ENCODE measurements at places on chromosomes 5 and 9.

DNA sequence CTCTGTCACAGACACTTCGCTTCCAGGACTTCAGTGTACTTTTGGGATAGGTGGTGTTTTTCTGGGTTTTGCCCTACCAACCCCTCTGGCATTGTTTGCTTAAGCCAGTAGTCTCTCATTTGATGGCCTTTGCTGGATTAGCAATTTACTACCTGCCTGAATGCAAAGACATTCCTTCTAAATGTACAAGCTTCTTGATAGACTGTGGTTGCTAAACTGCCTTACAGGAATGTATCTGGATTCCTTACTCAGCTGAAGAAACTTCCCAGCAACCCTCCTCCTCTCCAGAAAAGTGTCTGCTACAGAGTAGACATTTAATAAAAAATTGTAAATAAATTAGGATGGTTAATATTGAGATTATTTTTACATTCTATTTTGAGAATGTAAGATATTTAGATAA lies 1916.7 kb downstream of the EFNA5 start:
- H3K27me3 ChIP-seq, result no peaks in the 10 kb centered on the region
- H3K36me3 ChIP-seq, result no peaks in the 10 kb centered on the region
- H3K27ac ChIP-seq, result no peak overlapping the region
- H3K4me1 ChIP-seq, result no peaks in the 10 kb centered on the region

GRCh38 chr9:136667940-136668760 lies 5.4 kb downstream of the EGFL7 start:
- H3K27me3 ChIP-seq, result peaks cover 78% of the 10 kb centered on the region
- peaks cover 6% of the 10 kb centered on the region for H3K4me1 ChIP-seq
- no peaks in the 10 kb centered on the region for H3K36me3 ChIP-seq
- H3K4me3 ChIP-seq, result no peak overlapping the region
- no peak for DNase-seq

- peaks cover 15% of the 10 kb centered on the region for H3K36me3 ChIP-seq
- no peaks in the 10 kb centered on the region for H3K27me3 ChIP-seq
- no peak overlapping the region for H3K4me3 ChIP-seq
- H3K4me1 ChIP-seq, result peaks cover 55% of the 10 kb centered on the region
- no peak for DNase-seq
Observed at GRCh38 chr9:133113949-133114885, 6.8 kb downstream of the RALGDS start.

DNA sequence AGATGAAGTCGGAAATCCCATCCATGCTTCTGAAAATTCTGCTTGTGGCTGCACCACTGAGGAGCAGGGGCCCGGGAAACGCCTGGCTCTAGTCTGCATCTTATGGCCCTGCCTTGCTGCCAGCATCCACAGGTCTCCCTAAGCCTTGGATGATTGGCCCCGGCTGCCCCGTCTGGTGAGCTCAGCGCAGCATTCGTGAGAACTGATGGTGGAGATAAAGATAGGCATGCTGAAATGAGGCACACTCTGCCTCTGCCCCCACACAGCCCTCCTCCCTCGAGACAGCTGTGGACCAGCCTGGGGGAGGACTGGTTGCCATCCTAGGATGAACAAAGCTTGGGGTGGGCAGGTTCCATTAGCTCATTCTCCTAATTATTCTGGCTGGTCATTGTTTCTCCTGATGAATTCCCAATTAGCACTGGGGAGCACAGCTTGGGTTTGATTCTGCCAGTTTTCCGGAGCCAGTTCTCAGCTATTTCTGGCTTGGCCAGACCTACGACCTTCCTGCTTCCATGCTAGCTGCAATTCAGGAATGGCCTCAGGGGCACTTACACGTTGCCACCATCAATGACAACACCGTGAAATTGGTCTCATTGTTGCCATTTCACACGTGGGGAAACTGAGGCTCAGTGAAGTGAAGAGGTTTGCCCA lies 62.8 kb upstream of the CPEB4 start:
- no peak overlapping the region for H3K4me3 ChIP-seq
- H3K4me1 ChIP-seq, result peaks cover 10% of the 10 kb centered on the region
- no peak overlapping the region for H3K27ac ChIP-seq

- H3K27ac ChIP-seq, result no peak overlapping the region
- no peak overlapping the region for H3K4me3 ChIP-seq
- no peaks in the 10 kb centered on the region for H3K4me1 ChIP-seq
- H3K27me3 ChIP-seq, result no peaks in the 10 kb centered on the region
- H3K36me3 ChIP-seq, result no peaks in the 10 kb centered on the region
Observed at GRCh38 chr5:113122053-113122452, 145.5 kb downstream of the DCP2 start.

GRCh38 chr5:135565266-135565665 lies 13.5 kb downstream of the CXCL14 start:
- H3K27me3 ChIP-seq, result peaks cover 6% of the 10 kb centered on the region
- H3K4me1 ChIP-seq, result no peaks in the 10 kb centered on the region
- no peak overlapping the region for H3K4me3 ChIP-seq
- H3K36me3 ChIP-seq, result no peaks in the 10 kb centered on the region
- DNase-seq, result no peak

DNA sequence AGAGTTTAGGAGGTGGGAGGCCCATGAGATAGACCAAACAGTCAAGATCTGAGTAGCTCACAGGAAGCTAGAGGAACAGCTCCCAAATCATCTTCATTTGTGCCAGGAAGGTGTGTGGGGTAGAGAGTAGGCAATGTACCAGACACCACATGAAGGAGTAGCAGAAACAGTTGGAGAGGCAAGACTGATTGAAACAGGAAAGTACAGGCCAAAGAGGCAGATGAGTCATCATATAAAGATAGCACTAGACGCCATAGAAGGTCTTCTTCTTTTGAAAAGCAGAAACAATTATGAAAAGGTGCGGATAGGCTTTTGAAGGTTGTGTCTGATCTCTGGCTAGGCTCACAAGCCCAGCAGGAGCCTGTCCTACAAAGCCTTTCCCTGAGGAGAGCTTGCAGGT lies 62.7 kb upstream of the PALM2AKAP2 start:
- H3K4me1 ChIP-seq, result no peaks in the 10 kb centered on the region
- no peaks in the 10 kb centered on the region for H3K27me3 ChIP-seq
- no peak for DNase-seq
- H3K4me3 ChIP-seq, result no peak overlapping the region
- no peak overlapping the region for H3K27ac ChIP-seq
- no peaks in the 10 kb centered on the region for H3K36me3 ChIP-seq

DNA sequence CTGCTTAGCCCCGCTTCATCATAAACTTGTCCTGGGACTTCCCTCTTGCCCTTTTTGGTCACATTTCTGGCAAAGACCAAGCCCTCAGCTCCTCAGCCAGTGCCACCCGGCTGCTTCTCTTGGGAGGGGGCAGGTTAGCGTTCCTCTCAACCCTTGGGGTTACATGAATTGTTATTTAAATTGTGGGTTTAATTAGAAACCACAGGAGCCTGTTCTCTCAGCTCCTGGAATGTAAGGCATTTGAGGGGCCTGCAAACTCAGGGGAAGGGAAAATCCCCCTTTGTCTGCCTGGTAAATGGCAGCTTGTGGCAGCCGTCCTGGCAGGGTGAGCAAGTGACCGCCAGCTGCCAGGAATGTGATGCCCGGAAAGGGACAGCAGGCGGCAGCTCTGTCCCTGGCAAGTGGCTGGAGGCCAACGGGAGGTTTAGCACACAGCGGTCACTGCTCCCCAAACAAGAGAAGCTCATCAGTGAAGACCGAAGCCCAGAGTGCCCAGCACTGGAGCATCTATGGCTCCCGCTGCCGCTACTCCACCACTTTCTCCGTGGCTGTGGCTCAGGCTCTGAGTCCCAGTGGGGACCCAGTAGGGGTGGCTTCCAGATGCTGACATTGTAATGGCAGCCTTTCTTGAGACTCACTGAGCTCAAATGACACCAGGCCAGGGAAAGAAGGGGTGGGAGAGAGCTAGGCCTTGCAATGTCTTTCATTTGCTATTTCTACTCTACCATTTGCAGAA lies 51.7 kb downstream of the SHB start:
- H3K27ac ChIP-seq, result peak overlapping the region; percentile 70
- no peaks in the 10 kb centered on the region for H3K36me3 ChIP-seq
- no peak for DNase-seq
- no peak overlapping the region for H3K4me3 ChIP-seq

DNA sequence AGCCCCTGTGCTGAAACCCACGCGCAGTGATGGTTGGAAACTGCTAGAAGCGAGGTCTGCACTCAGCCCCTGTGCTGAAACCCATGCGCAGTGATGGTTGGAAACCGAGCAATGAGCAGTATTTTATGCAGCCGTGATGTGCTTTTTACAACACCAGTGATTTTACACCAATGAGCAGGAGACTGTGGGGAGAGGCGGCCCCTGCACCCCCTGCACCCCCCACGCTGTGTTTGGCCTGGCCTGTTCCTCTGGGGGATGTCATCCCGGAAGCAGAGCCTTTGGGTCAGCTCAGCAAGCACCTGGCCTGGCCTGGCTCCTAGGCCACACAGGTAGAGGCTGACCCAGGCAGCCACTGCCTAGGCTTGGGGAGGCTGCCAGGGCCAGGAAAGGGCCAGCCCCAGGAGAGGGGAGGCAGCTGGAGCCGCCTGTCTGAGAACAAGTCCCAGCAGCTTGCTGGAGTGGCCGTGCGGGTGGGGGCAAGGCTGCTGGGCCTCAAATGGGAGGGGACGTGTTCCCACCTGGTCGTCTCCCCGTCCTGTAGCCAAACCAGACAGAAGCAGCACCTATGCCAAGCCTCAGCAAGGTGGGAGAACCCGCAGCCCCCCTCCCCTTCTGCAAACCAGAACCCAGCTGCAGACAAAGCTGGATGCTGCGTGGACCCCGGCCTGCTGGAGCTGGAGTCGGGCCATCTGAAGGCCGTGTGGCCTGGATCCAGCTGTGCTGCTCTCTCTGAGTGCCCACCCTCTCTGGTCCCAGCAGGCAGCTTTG lies 46.8 kb downstream of the DBH start:
- no peak for DNase-seq
- H3K36me3 ChIP-seq, result no peaks in the 10 kb centered on the region
- no peaks in the 10 kb centered on the region for H3K27me3 ChIP-seq
- no peak overlapping the region for H3K4me3 ChIP-seq
- no peaks in the 10 kb centered on the region for H3K4me1 ChIP-seq

GRCh38 chr5:113488645-113489184 lies 462 bp upstream of the MCC start:
- H3K4me1 ChIP-seq, result no peaks in the 10 kb centered on the region
- peak overlapping the region; percentile 57 for H3K4me3 ChIP-seq
- no peaks in the 10 kb centered on the region for H3K36me3 ChIP-seq
- no peak overlapping the region for H3K27ac ChIP-seq
- no peak for DNase-seq

DNA sequence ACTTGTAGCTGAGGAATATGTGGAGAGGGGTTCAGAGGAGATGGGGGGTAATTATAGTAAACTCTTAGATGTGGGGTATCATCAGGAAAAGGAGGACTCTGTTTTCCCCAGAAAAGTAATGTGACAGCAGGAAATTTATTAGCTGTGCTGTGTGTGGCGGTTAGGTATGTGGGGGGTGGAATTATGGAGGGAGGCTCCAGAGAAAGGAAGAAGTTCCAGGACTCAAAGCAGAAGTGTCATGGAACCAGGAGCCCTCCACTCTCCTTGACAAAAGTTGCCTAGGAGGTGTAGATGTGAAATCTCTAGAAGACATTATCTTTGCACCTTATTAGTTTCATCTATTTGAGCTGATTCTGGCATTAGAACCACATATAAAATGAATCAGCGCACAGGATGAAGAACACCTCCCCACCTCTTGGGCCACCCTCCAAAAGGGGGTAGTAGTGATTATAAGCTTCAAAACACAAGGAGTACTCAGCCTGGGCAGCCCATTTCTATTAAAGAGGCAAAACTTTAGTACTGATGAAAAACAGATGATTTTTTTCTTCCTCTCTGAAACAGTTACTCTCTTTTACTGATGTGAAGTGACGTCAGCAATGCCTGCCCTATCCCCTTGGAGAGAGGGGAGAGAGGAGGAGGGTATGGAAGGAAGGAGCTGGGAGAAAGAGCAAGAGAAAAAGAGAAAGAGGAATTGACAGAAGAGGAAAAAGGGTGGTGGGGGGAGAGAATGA lies 18.2 kb downstream of the NR2F1 start:
- peaks cover 100% of the 10 kb centered on the region for H3K27me3 ChIP-seq
- no peak overlapping the region for H3K27ac ChIP-seq
- H3K4me1 ChIP-seq, result peaks cover 6% of the 10 kb centered on the region
- H3K4me3 ChIP-seq, result no peak overlapping the region
- DNase-seq, result no peak
- H3K36me3 ChIP-seq, result no peaks in the 10 kb centered on the region

DNA sequence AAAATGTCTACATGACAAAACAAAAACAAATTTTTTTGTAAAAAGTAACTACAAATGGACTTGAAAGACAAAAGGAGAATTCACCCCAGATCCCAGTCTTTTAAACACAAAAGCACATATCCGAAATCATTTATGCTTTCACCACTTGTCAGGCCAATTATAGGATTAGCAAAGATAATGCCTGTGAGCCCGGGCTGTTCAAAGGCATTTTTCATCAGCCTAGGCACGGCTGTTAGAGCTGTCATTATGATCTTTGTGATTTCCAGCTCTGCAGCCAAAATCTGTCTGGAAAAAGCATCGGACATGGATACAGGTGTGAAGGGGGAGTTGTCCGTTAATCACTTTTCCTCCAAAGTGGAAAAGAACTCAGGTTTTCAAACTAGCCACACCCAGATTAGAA lies 23.6 kb upstream of the RAB14 start:
- no peak overlapping the region for H3K27ac ChIP-seq
- H3K4me1 ChIP-seq, result no peaks in the 10 kb centered on the region
- H3K27me3 ChIP-seq, result no peaks in the 10 kb centered on the region

DNA sequence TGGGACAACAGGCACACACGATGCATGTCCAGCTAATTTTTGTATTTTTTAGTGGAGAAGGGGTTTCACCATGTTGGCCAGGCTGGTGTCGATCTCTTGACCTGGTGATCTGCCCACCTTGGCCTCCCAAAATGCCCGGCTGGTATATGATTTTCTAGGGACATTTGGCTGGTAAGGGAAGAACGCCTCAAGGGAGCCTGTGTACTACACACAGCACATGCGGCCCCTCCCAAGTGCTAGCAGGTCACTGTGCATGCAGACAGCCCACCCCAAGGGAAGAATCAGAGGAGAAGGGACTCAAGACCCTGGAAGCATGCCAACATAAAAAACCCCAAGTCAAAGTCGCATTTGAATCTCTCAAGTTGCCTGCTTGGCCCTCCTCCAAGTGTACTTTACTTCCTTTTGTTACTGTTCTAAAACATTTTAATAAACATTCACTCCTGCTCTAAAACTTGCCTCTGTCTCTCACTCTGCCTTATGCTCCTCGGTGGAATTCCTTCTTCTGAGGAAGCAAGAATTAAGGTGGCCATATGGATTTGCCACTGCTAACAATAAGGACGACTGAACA lies 24.3 kb upstream of the OTULINL start:
- H3K36me3 ChIP-seq, result no peaks in the 10 kb centered on the region
- H3K4me1 ChIP-seq, result peaks cover 43% of the 10 kb centered on the region
- peak overlapping the region; percentile 81 for H3K27ac ChIP-seq
- peak; percentile 67 for DNase-seq
- no peak overlapping the region for H3K4me3 ChIP-seq

GRCh38 chr5:71483355-71483754 lies 27.9 kb downstream of the BDP1 start:
- no peak for DNase-seq
- no peak overlapping the region for H3K27ac ChIP-seq
- H3K4me1 ChIP-seq, result peaks cover 7% of the 10 kb centered on the region
- H3K36me3 ChIP-seq, result peaks cover 56% of the 10 kb centered on the region
- H3K27me3 ChIP-seq, result no peaks in the 10 kb centered on the region
- H3K4me3 ChIP-seq, result no peak overlapping the region

GRCh38 chr9:83937861-83938455 lies 16.7 kb upstream of the KIF27 start:
- H3K27ac ChIP-seq, result no peak overlapping the region
- DNase-seq, result no peak
- no peaks in the 10 kb centered on the region for H3K36me3 ChIP-seq
